ENCODE measurements at places on chromosomes 16 and 17.

DNA sequence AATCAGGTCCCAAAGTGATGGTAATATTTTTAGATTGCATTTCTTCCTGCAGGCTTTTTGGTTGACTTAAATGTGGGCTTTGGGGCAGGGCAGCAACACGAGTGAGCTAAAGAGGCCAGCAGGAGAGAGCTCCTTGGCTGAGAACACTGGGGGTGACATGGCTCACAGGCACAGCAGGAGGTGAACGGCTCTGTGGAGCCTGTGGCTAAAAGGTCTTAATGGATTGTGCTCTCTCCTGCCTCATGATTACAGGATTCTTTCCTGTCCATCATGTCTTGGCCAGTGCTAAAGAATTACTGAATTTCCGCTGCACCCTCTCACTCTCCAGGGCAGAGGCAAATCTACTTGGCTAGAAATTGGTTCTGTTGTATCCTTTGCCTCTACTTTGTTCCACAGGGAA is 366.6 kb downstream of the HS3ST4 start:
- no peak for DNase-seq

- DNase-seq, result no peak
These were observed 84.2 kb downstream of the KCNJ12 start for GRCh38 chr17:21460358-21460757.

- no peak for DNase-seq
These were observed 449.9 kb downstream of the WWOX start for GRCh38 chr16:78549366-78549765.

GRCh38 chr16:49015225-49015592 is 266.4 kb downstream of the CBLN1 start:
- DNase-seq, result no peak

DNA sequence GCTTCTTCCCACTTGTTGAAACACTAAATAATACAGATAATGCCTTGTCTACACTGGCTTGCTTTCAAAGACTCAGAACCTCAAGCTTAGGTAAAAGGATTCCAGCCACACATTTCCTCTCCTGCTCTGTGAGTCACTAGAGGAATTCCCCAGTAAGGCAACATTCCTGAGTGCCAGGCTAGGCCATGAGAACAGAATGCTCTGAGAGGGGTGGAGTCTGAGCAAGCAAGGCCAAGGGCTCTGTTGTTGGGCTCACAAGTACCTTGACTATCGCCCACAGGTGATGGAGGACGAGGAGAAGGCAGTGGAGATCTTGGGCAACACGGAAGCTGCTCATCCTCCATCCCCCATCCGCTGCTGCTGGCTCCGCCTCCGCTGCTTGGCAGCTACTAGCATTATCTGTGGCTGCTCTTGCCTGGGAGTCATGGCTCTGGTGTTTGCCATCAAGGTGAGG is 6.7 kb upstream of the PHKG2 start:
- no peak for DNase-seq

DNA sequence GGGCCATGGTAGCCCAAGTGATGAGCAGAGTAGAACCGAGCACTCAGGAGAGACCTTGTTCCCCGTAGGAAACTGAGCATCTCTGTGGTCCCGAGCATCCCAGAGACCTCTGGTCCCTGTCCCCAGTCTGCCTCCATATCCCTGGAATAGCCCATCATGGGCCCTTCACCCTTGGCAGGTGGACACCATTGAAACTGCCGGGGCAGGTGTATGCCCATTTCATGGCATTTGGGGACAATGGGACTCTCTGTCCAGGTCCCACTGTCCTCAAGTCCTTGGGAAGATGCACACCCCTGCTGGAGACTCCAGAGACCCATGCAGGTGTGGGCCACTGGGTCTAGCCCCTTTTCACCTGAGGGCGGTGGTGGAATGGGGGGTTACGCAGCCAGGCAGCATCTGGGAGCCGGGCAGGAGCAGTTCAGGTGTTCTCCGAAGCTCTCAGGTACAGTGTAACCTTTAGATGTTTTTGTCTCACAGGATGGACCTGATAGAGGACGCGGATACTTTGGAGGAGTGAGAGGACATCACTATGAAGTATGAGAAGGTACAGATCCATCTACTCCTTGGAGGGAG is 75.9 kb downstream of the GOSR1 start:
- DNase-seq, result no peak

DNA sequence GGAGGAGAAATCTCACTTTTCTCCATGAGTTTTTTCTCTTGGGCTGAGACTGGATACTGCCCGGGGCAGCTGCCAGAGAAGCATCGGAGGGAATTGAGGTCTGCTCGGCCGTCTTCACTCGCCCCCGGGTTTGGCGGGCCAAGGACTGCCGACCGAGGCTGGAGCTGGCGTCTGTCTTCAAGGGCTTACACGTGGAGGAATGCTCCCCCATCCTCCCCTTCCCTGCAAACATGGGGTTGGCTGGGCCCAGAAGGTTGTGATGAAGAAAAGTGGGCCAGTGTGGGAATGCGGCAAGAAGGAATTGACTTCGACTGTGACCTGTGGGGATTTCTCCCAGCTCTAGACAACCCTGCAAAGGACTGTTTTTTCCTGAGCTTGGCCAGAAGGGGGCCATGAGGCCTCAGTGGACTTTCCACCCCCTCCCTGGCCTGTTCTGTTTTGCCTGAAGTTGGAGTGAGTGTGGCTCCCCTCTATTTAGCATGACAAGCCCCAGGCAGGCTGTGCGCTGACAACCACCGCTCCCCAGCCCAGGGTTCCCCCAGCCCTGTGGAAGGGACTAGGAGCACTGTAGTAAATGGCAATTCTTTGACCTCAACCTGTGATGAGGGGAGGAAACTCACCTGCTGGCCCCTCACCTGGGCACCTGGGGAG is 19.1 kb downstream of the NGFR start:
- no peak for DNase-seq

GRCh38 chr16:48225456-48225855 is 18.6 kb upstream of the LONP2 start:
- DNase-seq, result no peak

GRCh38 chr17:7931709-7932482 is at the start of the genes CNTROB and TRAPPC1:
TSS of gene CNTROB (plus strand) at chr17:7932206. CDS start at chr17:7933080, 874 bp downstream.
TSS of gene TRAPPC1 (minus strand) at chr17:7931946. CDS start at chr17:7931829, 117 bp downstream.
- peak; percentile 100 for DNase-seq

- no peak for DNase-seq
These were observed 65.9 kb downstream of the PCTP start for GRCh38 chr17:55816532-55817396.

- peak; percentile 92 for DNase-seq
These were observed 7.0 kb downstream of the CORO6 start for GRCh38 chr17:29615492-29616299.

GRCh38 chr17:35063514-35064223 is at the start of gene RFFL:
TSS of gene RFFL (minus strand) at chr17:35063707. CDS start at chr17:35026553, 37,154 bp downstream.
- peak; percentile 81 for DNase-seq

DNA sequence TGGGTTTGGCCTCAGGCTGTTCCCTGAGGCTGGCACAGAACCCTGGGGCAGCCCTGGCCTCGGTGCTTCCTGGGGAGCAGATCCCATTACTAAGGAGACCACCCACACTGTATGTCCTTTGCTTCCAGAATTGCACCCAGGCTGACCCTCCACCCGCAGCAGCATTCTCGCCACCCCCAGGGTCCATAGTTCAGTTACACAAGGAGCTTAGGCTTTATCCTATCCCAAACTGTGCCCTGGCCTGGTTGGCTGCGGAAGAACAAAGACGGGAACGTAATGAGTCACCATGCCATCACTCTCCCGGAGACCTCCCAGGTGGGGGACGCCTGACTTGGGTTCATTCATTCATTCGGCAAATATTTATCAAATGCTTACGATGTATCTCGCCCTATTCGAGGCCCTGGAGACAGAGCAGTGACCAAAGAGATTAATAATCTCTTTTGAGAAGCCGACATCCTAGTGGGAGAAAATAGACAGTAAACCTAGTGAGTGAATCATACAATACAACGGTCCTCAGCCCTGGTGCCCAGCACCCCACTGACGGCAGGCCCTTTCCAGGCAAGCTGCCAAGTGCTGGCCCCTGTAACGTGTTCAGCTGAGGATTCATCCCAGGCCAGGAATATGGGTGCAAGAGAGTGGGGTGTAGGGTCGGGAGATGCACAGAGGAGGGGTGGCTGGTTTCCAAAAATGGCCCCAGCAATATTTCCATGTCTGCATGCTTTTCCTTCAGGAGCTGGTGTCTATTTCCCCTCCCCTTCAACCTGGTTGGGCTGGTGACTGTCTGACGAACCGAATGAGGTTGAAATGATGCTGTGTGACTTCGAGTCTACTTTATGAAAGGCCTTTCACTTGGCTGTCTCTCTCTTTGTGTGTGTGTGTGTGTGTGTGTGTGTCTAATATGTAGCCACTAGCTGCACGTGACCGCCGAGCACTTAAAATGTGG is 134.2 kb downstream of the MGAT5B start:
- DNase-seq, result no peak

DNA sequence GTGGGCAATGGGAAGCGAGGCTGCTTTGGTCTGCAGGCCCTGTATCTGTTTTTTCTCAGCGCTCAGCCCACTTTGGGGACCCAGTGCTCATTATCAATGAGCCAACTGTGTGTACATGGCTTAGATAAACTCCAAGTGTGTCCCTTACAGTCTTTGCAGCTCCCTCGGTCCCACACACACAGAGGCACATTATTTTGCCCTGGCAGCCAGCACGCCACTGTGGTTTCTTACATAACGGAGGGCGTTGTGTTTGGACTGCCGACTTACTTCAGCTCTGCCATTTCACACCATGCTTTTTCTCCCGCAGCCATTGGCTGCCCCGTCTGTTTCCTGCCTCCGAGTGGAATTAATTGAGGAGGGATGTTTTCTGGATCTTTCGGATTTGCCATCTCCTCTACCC is 56.5 kb upstream of the CLEC18A start:
- no peak for DNase-seq

- DNase-seq, result no peak
These were observed 132.3 kb upstream of the CDH11 start for GRCh38 chr16:65254144-65254543.

- no peak for DNase-seq
These were observed 251 bp upstream of the HSF5 start for GRCh38 chr17:58488428-58488890.

- peak; percentile 61 for DNase-seq
These were observed 295.8 kb downstream of the FOXL1 start for GRCh38 chr16:86874141-86874540.

DNA sequence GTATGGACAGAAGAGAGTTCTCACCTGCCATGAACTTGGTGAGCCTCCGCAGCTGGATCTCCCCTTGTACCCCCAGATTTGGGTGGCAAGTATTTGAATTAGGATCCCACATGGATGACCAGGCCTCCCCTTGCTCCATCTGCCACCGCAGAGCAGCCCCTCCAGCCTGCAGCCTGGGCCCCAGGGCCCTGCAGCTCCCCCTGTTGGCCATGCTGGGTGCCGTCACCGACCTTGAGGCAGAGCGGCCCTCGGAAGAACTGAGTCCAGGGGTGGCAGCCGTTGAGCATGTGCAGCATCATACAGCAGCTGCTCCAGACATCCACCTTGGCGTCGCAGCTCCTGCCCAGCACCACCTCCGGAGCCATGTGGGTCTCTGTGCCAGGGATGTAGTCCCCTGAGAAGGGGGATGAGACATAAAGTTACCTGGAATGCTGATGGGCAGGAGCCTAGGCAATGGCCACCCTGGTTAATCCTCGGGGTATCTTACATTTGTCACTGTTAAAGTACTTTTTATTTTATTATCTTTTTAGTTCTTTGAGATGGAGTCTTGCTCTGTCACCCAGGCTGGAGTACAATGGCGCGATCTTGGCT is 9.0 kb upstream of the SPATA32 start:
- DNase-seq, result no peak

- no peak for DNase-seq
These were observed 6.7 kb downstream of the KLHL36 start for GRCh38 chr16:84654998-84655397.

Data from GM10248 (cell line).